ENCODE measurements at places on chromosomes 1 and 21.

- DNase-seq = no peak
Measured at GRCh38 chr21:37863842-37864241, 52.4 kb downstream of the KCNJ6 start.

DNA sequence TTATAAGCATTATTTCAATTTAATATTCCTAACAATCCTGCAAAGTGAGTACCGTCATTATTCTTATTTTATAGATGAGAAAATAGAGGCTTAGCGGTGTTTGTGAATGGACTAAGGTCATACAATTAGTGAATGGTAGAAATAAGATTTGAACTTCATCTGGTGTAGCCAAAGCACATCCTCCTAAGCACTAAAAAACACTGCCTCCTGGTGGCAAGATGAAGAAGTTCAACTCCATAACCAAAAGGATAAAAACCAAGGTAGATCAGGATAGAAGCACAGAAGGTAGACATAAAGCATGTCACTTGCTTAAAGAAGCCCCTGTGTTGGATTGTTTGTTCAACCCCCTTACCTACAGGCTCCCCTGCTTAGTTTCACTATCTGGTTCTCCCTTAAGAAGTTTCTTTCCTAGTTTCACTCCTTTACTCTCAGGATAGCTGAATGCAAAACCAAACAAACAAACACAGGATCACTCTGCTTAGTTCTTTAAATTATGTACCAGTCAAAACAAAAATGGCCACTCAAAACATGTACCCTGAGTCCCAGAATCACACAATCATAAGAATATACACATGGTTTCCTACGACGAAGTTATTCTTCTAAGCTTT lies 12.7 kb upstream of the AIM2 start:
- DNase-seq = no peak

DNA sequence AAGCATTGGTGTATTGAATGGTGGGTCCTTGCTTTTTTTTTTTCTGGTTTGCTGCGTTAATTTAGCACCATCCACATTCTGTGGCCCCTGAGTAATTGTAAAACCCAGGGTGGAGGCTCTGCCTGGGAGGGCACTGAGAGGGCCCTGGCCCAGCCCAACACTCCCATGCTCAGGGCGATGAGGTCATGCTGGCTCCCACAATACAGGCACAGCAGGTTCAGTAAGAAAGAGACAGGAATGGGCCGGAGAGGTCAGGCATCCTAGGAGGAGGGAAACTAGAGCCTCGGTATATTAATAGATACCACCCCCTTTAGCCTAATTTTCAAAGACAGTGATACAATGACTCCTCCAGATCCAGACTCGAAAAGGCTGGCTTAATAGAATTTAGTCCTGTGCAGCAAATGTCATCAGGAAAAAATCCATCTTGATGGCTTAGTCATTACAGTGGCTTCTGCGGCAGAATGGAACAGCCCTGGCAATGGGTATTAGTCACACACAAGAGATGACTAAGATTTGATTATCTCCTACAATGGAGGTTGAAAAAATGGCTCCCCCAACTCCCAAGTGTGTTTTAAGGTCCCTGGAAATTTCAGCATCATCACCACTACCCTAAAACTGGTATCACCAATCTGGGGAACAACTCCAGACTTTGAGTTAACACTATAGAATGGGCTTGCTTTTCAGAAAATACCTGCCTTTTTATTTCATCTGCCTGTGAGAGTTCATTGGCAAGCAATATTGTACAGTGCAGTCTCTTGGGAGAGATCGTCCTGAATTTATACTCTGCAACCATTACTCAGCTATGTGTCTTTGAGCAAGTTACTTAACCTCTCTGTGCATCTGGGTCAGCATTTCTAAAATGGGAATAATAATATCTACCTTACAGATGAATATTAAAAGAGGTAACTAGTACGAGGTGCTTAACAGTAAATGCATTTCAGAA lies 43.9 kb upstream of the LYST start:
- no peak for DNase-seq

GRCh38 chr1:198203434-198203833 lies 46.6 kb downstream of the NEK7 start:
- no peak for DNase-seq

- no peak for DNase-seq
Measured at GRCh38 chr21:40152476-40152875, 285.2 kb downstream of the PCP4 start.

DNA sequence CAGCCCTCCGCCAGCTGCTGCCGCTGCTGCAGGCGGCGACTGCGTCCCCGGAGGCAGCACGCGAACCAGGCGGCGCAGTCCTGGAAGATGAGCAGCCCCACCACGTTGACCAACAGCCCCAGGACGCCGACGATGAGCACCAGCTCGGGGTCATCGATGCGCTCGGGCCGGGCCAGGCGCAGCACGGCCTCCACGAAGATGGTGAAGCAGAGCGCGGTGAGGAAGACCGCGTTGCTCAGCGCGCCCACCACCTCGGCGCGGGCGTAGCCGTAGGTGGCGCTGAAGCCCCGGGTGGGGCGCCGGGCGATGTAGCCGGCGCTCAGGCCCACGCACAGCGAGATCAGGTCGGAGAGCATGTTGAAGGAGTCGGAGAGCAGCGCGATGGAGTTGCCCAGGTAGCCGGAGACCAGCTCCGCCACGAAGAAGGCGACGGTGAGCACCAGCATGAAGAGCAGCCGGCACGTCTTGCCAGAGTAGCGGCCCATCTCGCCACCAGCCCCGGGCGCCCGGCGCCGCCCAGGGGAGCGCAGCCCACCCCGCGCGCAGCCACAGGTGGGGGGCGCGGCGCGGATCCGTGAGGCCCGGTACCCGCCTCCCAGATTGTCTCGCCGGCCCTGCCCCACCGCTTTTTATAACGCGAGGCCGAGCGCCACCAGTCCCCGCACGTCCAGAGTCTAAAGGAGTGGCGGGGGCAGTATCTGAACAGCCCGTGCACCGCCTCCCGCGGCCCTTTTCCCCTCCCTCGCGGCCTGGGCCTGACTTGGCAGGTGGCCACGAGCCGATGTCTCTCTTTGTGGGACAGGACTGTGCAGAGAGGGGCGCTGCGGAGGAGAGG lies at the start of gene SLC30A10:
Gene SLC30A10 (minus strand): TSS at position 602 of the 835 bp plus-strand sequence. CDS start 117 bp downstream, at position 485.
- peak; percentile 30 for DNase-seq

Data from GM12892 (cell line).